ENCODE measurements at places on chromosomes 6 and 20.

- no peak for DNase-seq
These were observed 183.4 kb downstream of the BMP7 start for GRCh38 chr20:57083072-57083471.

DNA sequence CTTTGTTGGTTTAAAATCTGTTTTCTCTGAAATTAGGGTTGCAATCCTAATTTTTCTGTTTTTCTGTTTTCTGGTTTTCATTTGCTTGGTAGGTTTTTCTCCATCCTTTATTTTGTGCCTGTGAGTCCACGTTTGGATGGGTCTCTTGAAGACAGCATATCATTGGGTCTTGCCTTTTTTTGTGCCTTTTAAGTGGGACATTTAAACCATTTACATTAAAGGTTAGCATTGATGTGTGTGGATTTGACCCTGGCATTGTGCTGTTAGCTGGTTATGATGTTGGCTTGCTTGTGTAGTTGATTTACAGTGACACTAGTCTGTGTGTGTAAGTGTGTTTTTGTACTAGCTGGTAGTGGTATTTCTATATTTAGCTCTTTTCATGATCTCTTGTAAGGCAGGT is 28.0 kb upstream of the CST5 start:
- DNase-seq = no peak

- DNase-seq = no peak
These were observed 57.9 kb upstream of the FOXO3 start for GRCh38 chr6:108502832-108503231.

GRCh38 chr6:63888416-63888815 is 252.8 kb downstream of the PHF3 start:
- DNase-seq = no peak

DNA sequence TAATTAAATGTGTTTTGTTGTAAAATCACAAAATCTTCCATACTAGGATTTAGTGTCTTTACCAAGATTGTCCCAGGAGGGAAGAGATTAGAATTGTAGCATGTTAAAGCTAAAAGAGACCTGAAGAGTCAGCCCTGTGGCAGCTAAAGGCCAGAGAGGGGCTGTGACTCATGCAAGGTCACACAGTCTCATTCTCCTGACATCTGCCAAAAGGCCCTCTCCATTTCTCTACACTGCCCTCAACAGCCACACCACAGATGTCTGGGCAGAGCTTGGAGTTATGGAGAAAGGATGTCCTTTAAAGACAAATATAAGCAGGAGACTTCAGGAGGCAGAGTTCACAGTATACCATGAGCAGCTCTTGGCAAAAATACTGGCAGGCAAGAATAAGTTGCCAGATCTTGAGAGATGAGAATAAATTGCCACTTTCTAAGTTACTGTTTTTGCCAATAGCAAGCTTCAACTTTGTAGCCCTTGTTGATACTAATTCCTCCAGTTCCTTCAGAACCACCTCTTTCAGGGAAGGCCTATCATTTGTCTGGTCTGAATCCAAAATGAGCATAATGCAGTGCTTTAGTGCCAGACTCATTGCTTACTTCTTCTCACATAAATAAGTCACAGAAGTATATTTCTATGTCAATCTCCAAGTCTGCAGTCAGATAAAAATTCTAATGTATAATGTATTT is 41.7 kb downstream of the AKIRIN2 start:
- no peak for DNase-seq
